ENCODE measurements at places on chromosomes 2 and 18.

GRCh38 chr18:54127759-54128378, 96.6 kb downstream of the MBD2 start:
- no peak for DNase-seq

DNA sequence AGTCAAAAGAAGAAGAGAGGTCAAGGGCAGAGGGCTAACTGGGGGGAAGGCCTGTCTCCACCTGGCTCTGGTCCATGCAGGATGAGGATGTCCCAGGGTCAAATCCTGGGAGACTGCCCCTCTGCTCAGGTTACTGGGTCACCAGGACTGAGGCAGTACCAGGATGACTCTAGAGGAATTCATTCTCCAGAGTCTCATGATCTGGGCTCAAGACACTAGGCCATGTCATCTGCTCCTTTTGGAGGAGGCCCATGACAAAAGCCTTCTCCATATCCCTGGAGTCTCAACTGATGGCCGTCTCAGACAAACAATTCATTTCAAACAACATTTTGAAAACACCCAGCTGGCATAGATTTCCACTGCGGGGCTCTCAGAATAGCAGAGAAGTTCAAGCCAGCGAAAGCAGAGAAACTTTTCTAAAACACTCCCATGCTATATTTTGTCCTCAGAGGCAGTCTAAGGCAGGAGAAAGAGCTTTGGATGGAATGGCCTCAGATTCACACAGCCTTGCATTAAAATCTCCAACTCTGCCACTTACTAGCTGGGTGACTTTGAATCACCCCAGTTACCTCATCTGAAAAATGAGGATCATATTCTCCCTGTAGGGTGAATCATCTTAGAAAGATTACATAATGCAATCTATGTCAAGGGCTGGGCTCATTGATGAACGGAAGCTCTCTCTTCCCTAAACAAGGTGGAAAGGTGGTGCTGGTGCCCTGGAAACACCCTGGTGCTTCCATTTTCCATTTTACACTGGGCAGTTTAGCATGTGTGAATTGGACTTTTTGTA, 48.8 kb upstream of the LCLAT1 start:
- DNase-seq = no peak

DNA sequence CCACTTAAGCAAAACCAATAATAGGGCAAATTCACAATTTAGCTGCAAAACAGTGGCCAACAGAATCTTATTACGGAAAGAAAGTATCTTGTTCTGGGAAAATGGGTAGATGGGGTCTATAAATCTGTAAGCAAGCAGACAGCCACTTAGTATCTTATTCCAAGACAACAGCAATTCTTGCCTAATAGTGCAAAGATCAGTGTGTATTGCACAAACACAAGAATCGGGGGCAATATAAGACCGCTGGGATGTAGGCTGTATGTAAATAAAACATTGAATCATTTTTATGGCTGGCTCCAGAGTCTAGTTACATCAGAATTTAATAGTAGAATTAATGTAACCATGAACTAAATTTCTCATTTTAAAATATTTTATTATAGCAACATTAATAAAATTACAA, 85.6 kb downstream of the FBXO15 start:
- DNase-seq = no peak

- no peak for DNase-seq
These were observed 56.2 kb downstream of the CAVIN2 start for GRCh38 chr2:191790737-191791136.

GRCh38 chr2:48415836-48416515, 114.0 kb upstream of the STON1 start:
- DNase-seq = no peak

- DNase-seq = no peak
These were observed 13.0 kb upstream of the DGKD start for GRCh38 chr2:233341296-233341695.

- no peak for DNase-seq
These were observed 224.5 kb downstream of the IKZF2 start for GRCh38 chr2:212926940-212927339.

- no peak for DNase-seq
These were observed 73.1 kb downstream of the RTN4 start for GRCh38 chr2:54977149-54977548.

DNA sequence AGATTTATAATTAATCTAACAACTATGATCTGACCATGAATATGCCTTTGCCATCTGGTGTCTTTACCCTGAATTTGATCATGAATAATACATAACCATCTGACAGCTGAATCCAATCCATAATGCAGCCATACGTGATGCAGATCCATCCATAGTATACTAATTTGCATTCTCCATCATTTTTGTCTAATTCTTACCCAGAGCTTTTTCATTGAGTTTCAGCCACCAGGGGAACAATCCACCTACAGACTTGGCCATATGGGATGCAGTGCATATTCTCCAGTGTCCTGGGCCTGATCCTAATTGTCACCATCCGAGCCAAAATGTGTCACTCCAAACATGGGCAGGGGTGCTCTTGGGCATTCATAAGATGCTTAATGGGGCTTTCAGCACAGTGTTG, 227.2 kb upstream of the CRIM1 start:
- no peak for DNase-seq

DNA sequence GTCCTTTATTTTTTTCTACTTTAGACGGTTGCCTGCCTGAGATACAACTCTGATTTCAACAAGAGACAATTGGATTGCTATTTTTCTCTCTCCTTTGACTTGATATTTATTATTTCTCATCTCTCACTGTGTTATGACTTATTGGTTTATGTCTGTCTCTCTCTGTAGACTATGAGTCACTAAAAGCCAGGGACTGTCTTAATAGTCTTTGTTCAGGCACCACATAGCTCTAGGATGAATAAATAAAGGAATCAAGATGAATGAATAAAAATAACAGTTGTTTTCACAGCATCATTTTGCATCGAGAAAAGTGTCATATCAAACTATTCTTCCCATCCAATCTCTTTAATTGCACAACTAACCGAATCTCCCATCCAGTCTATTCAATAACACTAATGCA, 31.4 kb upstream of the CD28 start:
- DNase-seq = no peak

DNA sequence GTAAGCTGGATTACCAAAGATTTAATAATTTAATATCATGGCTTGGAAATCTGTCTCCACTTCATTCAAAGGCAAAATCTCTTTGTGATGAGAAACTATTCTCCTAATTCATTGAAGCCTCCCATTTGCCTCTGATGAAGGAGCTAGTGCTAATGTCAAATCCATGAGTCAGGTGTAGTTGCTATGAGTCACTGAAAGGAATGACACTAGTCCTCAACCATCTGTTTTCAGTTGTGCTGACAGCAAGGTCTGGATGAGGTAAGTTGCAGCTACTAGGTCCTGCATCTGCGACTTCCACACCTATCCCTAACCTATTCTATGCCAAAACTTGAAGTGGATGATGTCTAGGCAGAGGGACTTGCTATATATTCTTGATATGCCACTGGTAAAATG, 324.0 kb upstream of the UBE2E3 start:
- DNase-seq = no peak

DNA sequence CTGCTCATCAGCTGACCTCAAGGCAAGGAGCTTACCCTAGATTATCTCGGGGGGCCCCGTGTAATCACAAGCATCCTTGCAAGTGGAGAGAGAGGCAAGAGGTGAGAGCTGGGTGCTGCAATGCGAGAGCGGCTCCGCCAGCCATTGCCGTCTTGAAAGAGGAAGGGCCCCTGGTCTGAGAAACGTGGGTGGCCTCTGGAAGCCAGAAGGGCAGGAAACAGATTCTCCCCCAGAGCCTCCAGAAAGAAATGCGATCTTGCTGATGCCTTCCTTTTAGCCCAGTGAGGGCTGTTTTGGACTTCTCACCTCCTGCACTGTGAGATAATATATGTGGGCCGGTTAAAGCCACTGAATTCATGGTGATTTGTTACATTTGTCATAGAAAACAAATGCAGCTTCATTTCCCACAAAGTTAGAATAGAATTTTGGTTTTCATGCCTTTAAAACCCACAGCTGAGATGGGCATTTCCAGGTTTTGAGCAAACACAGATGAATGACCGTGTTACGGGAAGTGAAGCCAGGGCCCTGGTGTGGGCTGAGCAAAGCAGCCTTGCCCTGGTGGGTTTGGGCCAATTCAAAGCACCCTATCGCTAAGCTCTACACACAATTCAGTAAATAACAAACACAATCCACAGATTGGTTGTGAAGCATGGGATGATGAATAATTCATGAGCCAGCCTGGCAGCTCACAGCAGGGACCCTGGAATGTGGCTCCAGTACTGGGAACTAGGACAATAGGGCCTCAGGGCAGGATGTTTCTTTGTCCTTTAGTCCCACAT, 319.9 kb upstream of the HS6ST1 start:
- no peak for DNase-seq

- DNase-seq = no peak
These were observed 89.1 kb downstream of the FIGN start for GRCh38 chr2:163646687-163647086.

DNA sequence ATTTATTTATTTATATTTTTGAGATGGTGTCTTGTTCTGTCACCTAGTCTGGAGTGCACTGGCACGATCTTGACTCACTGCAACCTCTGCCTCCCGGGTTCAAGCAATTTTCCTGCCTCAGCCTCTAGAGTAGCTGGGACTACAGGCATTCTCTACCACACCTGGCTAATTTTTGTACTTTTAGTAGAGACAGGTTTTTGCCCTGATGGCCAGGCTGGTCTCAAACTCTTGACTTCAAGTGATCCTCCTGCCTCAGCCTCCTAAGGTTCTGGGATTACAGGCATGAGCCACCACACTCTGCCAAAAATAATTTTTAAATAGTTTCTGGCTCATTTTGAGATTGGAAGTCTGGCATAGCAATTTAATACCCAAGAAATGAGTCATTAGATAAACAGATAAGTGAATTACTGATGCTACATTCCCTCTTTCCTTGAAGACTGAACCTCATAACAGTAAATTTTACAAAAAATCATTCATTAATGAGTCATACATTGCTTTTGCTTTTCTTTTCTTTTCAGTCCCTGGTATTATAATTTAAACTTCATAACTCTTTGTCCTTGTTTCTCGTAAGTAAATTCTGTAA, 881.6 kb upstream of the PIK3C3 start:
- DNase-seq = peak; percentile 42

DNA sequence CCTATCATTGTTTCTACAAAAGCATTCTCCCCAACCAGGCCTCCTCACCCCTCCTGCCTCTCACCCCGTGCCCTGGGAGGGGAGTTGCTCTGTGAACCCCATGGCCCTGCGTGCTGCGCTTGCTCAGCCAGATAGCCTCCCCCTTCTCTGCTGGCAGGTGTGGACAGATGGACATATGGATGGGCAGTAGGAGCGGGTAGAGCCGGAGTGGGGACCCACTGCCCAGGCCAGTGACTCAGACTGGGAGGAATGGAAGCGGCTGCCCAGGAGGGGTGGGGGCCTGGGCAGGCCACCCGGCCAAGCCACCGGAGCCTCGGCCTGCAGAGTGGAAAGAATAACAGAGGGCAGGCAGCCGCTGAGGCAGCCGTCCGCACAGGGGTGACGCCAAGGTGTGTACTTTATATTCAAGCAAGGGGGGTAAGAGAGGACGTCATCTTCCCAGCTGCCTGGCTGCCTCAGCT, 8.7 kb downstream of the CYP26B1 start:
- DNase-seq = no peak

DNA sequence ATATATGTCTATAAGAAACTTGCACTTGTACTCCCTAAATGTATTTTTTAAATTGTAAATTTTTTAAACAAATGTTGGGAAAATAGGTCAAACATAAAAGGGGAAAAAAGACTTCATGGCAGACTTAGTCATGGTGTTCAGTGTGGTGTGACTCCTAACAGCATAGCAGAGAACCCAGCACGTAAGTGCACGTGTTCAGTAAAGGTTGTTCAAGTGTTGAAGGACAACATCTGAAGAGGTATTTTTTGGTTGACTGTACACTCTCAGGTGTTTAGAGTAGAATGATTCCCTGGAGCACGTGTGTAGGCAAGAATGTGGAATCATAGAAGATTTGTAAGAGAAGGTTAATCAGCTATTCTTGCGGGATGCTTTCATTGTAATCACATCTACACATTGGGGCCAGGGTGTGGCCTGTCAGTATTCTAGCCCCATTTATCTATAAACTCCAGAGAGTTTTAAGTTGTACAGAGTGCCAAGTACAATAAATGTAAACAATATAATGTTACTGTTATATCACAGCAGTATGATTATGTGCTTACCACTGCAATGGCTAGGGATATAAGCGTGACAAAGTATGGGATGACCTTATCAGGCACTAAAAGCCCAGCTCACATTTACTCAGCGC, 106.8 kb downstream of the CRIM1 start:
- no peak for DNase-seq

- no peak for DNase-seq
These were observed 50.6 kb downstream of the MAPRE2 start for GRCh38 chr18:35091841-35092240.

DNA sequence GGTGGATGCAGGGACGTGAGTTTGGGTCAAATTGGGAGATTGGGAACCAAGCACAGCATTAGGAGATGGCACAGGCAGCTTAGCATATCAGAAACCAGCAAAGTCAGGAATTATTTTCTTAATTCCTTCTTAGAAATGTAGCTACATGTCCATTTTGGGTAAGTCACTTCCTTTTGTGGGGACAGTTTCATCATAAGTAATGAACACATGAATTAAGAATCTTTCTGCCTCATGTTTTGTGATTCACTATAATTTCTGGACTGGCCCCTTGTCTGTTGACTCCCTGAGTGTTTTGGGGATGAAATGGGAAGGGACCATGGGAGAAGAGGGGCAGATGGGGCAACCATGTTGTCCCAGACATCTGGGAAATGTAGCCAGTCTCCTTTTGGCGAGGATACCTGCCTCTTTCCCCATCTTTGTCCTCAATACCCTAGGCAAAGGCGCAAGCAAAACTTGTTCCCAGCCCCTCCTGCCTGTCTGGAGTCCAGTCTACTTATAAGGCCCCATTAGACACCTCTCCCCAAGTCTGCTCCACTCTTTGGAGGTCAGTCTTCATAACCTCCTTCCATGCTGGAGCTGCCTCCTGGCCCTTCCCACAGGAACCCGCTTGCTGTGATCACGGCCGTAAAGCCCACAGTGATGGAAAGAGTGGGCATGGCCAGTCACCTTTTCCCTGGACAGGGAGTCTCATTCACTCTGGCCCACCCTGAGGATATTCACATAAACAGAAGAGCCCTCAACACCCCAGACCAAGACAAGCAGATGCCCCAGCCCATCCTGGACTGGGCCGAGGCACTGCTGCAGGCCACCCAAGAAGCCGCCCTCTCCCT, 25.7 kb downstream of the MTHFD2 start:
- DNase-seq = no peak

- DNase-seq = no peak
These were observed 219.8 kb downstream of the KLHL29 start for GRCh38 chr2:23604731-23605130.

- DNase-seq = no peak
These were observed 41.1 kb downstream of the STK17B start for GRCh38 chr2:196130039-196130825.

DNA sequence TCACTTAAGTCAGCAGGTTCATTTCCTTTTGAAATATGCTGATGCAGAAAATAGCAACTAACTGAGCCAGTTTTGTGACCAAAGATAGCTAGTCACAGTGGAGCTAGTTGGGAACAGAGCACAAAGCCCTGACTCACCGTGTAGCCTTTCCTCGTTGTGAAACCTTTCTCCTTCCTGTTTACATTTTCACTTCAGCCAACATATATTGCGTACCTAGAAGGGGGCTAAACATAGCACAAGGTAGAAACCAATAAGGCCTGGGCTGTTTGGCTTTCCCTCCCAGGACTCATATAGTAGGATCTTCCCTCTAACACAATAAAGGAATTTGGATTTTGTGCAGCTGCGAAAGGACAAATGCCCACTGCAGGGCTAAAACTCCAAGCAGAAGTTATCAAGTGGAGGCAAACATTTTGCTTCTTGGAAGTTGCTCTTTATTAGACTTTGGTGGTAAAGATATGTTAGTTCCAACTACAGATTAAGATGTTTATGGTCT, 24.5 kb upstream of the LPIN2 start:
- DNase-seq = no peak

- no peak for DNase-seq
These were observed 300.5 kb downstream of the ALK start for GRCh38 chr2:29620890-29621289.
